ENCODE measurements at places on chromosomes 2 and 18.

GRCh38 chr2:96875498-96876268, 5.8 kb upstream of the SEMA4C start:
- no peak for DNase-seq

- no peak for DNase-seq
Measured at GRCh38 chr18:22546905-22547570, 129.3 kb upstream of the CTAGE1 start.

GRCh38 chr18:44048846-44049245, 631.8 kb upstream of the SETBP1 start:
- DNase-seq, result no peak

DNA sequence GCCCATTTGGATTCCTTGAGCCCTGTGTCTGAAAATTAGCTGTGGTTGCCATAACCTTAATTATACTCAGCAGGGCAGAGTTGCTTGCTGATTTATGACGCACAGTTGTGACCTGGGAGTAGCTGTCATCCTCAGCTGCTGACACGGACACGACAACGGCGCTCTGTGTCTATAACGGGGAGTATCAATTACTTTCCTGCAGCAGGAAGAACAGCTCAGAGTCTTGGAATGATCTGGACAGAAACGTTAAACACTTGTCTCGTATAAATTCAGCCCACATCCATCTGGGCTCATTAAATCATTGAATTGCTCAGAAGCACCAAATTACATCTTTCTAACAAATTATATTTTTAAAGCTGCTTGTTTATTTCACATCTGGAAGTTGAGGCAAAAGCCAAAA, 116.3 kb downstream of the SEPTIN10 start:
- DNase-seq, result no peak

DNA sequence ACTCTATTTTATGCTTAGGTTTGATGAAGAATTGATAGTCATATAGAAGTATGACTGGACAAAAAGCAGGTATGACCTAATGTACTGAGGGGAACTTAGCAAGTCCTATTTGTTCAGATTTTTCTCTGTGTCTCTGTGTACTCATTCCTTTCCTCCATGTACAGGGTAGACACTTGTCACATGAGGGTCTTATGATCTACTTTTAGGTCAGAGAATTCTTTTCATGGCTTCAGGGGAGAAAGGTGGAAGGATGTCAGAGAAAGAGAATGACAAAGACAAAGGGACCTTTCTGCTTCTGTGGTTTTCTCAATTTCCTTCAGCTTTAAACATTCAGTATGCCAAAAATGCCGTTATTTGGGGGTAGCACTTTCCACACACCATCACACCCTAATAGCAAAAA, 181.6 kb downstream of the WDPCP start:
- DNase-seq, result no peak

DNA sequence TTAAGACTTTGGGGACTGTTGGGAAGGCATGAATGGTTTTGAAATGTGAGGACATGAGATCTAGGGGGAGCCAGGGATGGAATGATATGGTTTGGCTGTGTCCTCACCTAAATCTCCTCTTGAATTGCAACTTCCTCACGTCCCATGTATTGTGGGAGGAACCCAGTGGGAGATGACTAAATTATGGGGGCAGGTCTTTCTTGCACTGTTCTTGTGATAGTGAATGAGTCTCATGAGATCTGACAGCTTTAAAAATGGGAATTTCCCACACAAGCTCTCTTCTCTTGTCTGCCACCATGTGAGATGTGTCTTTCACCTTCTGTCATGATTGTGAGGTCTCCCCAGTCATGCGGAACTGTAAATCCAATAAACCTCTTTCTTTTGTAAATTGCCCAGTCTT, 11.5 kb upstream of the MBP start:
- no peak for DNase-seq

DNA sequence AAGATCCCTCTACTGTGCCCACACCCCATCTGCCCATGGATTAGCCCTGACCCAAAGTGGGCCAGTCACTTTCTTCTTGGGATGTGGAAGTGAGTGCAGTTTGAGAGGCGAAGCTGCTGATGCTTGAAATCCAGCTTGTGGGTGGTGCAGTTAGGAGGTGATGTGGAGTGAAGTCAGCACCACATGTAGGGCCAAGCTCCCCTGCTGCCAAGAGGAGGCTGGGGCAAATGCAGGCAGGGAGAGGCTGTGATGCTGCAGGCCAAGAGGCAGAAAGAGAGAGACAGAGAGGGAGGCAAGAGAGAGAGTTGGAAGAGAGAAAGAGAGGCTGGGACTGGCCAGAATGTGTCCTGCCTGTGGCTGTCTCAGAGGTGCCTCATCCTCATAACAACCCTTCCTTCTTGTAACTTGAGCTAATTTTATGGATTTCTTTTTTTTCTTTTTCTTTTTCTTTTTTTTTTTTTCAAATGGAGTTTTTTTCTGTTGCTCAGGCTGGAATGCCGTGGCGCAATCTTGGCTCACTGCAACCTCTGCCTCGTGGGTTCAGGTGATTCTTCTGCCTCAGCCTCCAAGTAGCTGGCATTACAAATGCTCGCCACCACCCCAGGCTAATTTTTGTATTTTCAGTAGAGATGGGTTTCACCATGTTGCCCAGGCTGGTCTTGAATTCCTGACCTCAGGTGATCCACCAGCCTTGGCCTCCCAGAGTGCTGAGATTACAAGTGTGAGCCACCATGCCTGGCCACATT, 35.3 kb upstream of the CAB39 start:
- peak; percentile 50 for DNase-seq

GRCh38 chr2:205077159-205077558, 531.9 kb downstream of the PARD3B start:
- no peak for DNase-seq

- DNase-seq, result peak; percentile 30
Measured at GRCh38 chr2:196592911-196593881, 46.3 kb upstream of the CCDC150 start.

- DNase-seq, result no peak
Measured at GRCh38 chr18:44197832-44198611, 482.7 kb upstream of the SETBP1 start.

- DNase-seq, result no peak
Measured at GRCh38 chr18:25686960-25687500, 335.1 kb upstream of the ZNF521 start.

DNA sequence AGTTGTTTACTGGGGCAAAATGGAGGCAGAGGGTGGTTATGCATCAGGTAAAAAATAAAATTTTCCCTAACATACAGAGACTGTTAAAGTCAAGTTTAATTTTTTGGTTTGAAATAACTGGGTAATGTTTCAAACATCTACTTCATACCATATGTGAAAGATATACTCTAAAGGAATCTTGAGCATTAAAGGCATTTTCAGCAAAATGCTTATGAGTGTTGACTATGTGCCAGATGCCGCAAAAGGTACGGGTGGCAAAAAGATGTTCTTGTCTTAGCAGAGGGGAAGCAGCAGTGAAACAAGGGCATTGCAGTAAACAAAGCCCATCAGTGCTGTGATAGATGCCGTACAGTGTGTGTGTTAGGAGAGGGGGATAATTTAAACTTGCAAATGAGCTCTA, 263.1 kb upstream of the ID2 start:
- DNase-seq, result no peak

- no peak for DNase-seq
Measured at GRCh38 chr2:29755829-29756228, 165.6 kb downstream of the ALK start.

GRCh38 chr2:118762290-118762689, 85.2 kb downstream of the EN1 start:
- no peak for DNase-seq

- DNase-seq, result no peak
Measured at GRCh38 chr18:79611040-79611681, 68.4 kb upstream of the CTDP1 start.

GRCh38 chr2:41194230-41194629, 742.3 kb upstream of the SLC8A1 start:
- DNase-seq, result no peak

DNA sequence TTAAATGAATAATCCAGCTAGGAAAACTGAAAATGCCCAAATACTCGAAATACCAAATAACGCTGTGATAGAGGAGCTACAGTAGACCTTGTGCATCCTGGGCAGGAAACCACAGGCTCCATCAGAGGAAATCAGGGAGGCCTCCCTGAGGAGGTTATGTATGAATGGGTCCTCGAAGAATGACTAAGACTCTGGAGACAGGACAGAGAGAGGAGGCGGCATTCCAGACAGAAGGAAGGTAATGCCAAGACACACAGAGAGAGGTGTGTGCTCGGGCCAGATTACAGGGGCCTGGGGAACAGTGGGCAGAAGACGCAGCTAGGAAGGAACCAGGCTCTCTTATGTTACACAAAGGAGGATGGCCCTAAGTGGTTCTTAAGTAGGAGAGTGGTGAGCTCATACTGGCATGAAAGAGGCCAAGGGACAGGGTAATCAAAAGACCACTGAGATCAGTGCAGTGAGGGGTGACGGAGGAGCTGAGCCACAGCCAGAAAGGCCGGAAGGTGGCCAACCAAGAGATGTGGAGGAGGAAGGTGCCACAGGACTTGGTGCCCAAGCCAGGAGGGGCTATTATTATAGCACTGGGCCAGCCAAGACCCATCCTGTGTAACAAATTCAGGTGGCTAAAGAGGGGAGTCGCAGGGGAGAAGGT, 9.9 kb downstream of the ST3GAL5 start:
- no peak for DNase-seq

- DNase-seq, result no peak
Measured at GRCh38 chr2:164711766-164712138, 90.5 kb upstream of the GRB14 start.

GRCh38 chr2:8086357-8086756, 595.5 kb upstream of the ID2 start:
- no peak for DNase-seq

DNA sequence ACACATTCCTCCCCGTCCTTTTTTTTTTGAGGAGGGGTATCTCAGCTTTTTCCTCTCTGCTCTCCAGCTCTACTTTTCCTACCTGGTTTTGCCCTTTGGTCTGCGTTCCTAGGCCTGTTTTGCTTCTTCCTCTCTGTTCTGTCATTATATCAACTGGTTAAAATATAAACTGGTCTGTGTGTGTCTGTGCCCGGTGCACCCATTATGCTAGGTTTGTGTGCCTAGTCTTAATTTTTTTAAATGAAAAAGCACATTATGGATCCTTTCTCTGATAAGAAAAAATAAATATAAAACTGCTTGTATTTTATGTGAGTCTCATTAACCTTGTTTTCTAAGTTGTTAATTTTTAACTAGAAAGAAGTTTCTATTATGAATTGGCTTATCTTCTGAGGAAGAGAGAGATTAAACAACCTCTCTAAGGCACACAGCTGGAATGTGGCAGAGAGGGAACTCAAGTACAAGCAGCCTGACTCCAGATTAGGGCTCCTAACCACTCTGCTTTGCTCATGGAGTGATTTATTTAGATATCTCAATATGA, 17.4 kb downstream of the SLC38A11 start:
- DNase-seq, result no peak

Measured in T1000 (cell line).